Central memory CD8-positive, alpha-beta T cell (primary cell): ENCODE measurements at places on chromosomes 7 and 10.

- DNase-seq: no peak
Measured at GRCh38 chr10:27701938-27702537, 43.6 kb downstream of the MKX start.

DNA sequence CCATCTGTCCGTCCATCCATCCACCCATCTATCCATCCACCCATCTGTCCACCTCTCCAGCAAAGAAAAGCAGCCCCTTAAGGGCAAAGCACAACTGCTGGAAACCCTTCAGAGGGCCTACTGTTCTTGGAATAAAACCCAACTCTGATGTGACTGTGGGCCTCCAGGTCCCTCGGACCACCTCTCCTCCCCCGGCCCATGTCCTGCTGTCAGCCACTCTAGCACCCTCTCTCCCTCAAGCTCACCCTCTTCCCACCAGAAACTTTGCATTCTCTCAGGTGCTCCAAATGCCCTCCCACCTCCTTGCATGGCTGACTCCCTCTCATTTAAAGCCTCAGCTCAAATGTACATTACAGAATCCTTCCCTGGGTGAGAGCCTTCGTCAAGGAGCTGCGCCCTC lies 110.3 kb downstream of the ARHGAP22 start:
- no peak for DNase-seq

DNA sequence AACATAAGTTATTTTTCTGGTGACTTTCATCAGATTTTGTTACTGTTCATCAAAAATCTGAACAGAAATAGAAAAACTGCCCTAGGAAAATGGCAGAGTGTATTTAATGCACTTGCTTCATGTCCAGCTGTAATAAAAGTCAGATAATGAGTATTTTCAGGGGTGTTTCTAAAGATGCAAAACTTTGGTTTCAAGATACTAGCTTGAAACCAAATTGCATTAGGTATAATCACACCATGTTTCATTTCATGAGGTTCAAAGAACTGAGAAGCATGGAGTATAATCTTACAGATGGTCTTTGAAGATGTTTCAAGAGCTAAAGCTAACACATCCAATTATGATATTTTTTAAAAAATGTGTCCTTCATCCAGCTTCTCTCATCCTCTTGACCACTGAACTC lies 128.9 kb downstream of the NRCAM start:
- no peak for DNase-seq

GRCh38 chr7:411677-412312 lies 107.9 kb downstream of the PDGFA start:
- no peak for DNase-seq

DNA sequence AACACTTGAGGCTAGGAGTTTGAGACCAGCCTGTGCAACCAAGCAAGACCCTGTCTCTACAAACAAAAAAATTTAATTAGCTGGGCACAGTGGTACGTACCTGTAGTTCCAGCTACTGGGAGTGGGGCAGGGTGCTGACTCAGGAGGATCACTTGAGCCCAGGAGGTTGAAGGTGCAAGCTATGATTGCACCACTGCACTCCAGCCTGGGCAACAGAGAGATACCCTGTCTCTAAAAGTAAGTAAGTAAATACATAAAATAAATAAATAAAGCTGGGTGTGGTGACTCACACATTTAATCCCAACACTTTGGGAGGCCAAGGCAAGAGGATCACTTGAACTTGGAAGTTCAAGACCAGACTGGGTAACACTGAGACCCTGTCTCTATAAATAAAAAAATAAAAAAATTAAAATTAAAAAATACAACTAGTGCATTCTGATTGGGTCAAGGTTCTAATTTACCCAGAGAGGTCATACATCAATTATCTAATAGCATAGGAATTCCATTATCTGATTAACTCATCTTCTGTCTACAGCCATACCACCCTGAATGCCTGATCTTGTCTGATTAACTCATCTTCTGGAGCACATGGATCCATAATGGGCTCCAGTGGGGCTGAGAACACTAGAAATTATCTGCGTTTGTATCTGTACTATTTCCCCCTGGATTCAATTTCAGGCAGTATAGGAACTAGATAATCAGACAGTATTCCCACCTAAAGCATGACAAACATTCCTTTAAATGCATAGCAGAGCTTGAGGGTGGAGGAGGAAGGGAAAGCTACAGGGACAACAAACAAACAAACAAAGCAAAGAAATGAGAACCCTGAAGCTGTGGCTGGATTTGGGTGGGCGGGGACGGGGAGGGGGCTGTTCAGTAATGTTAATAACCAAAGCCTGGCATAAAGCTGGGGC lies 21.0 kb upstream of the HILPDA start:
- no peak for DNase-seq

DNA sequence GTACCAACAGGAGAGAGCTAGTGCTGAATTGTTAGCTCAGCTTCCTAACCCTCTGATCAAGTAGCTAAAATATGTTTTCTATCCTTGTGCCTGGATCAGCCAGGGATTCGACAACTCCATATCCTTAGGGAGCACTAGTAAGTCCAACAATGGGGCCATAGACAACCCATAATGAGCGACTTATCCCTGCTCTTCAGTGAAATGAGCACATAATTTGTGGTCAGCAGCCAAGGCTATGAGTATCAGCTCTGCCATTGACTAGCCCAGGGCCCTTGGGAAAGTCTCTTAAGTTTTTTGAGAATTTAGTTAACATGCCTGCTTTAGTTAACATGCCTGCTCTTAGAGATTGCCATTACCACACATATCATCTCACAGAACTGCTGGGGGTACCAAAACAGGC lies 39.3 kb downstream of the COL1A2 start:
- no peak for DNase-seq

DNA sequence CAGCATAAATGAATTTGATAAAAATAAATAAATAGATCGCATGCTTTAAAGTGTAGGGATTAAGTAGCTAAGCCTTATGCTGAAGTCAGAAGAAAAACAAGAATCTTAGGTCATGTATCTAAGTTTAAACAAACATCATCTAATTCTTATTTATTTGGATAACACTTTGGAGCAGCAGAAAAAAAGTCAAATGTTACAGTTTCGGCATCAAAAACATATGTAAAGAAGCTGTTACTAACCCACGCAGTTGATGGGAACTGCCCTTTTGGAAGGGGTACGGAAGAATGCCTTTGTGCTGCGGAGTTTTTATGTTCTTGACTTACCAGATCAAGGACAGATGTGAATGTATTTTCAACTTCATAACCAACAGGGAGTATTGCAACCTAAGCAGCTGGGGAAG lies 37.3 kb upstream of the HABP2 start:
- no peak for DNase-seq

GRCh38 chr10:28710202-28710886 lies 33.0 kb downstream of the BAMBI start:
- DNase-seq: no peak

- DNase-seq: no peak
Measured at GRCh38 chr10:84012831-84013458, 126.4 kb upstream of the GHITM start.

GRCh38 chr10:29618341-29619171 lies 16.2 kb downstream of the SVIL start:
- DNase-seq: no peak

- DNase-seq: no peak
Measured at GRCh38 chr10:129030603-129030895, 436.5 kb upstream of the MGMT start.

DNA sequence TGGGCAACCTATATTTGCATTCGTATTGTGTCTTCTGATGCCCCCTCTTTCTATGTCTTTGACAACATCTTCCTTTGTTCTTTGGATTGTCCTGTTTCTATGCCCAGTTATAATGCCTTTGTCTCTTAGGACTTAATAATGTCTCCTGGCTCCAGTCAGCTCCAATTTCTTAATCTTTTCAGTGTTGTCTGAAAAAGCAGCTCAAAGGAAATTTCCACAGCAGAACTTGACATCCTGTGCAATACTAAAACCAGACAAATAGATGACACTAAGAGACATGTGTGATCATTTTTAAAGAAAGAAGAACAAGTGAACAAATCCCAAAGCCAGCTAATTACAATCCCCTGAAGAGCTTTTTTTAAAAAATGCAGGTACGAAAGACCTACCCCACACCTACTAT lies 47.7 kb upstream of the RNF148 start:
- DNase-seq: no peak

GRCh38 chr7:94512735-94513564 lies 3.3 kb downstream of the CASD1 start:
- DNase-seq: no peak

- no peak for DNase-seq
Measured at GRCh38 chr7:116683786-116684185, 11.8 kb downstream of the MET start.

DNA sequence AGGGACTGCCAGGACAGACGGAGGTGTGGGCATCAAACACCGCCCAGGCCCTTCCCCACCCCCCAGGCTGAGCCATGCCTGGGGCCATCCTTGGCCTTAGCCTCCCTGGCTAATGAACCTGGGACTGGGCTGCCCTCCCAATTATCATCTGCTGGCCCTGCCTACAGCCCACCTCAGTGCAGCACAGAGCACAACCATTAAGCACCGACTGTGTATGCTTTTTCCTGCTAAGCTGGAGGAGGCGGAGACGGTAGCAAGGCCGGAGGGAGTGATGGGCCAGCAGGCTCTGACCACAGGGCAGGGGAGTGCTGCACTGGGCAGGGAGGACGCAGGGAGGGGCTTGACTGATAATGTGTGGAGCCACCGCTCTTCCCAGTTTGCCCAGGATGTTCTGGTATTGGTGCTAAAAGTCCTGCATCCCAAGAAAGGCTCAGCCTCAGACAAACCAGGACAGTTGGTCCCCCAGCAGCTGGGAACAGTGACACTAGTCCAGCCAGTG lies 72.0 kb downstream of the C10orf143 start:
- no peak for DNase-seq

DNA sequence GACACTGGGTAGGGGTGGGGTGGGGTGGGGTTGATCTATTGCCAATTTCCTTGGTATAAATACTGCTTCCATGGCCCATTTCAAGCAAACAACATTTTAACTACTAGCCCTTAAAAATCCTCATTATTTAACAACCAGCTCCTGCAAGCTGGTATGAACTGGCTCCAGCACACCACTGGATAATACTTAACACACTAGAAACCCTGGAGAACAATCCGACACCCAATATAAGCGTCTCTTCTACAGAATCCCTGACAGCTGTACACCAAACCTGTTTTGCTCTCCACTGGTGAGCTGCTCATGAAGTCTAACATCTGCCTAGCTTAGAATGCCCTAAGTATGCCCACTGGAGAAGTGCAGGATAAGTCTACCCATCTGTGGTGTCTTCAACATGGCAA lies 116.8 kb downstream of the HIPK2 start:
- no peak for DNase-seq

GRCh38 chr10:72126184-72126871 lies 38.0 kb upstream of the SPOCK2 start:
- DNase-seq: no peak

DNA sequence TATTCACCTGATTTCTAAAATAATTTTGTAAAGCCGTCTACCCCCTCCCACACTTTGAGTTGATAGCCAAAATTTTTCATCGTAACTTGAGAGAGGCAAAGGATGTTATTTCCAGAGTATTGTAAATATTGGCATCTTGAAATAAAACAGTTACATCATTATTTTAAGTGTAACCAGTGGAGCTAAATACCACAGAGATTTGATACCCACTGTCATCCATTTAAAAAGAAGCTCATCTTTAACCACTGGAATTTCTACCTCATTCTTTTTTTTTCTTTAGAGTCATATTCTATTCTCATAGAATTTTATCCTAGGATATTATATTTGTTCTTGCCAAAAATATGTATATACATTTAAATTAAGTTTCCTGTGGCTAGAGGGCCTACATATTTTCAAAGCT lies 48.6 kb downstream of the CAMK1D start:
- no peak for DNase-seq

- no peak for DNase-seq
Measured at GRCh38 chr10:126595160-126595559, 75.3 kb downstream of the C10orf90 start.

DNA sequence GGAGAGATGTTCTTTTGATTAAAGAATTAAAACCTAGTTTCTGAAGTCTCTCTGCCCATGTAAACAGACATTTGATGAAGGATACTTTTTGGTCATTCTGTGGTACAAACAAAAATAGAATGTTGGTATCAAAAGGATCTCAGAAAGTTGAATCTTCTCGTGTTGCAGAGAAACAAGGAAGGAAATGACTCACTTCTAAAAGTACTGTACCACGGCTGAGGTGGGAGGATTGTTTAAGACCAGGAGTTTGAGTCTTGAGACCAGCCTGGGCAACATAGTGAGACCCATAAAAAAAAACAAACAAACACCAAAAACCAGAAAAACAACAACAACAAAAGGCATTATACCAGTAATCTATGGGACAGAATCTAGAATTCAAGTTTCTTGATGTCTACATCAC lies 69.7 kb downstream of the PRSS58 start:
- DNase-seq: no peak

DNA sequence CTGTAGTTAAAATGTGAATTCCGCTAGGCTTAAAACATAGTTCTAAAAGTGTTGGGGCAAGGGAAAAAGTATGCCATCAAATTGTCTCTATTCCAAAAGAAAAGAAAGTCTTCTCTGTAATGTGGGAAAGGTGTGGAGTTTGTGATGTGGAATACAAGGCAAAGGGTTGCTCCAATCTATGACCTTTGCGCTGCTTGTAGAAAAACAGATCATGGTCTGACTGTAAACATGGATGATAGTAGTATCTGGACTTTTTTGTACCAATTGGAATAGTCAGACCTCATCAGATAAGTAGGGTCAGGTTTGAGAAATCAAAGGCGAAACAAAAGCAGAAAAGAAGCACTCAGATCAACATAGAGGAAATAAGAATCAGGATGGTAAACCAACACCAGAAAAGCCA lies 372.3 kb downstream of the TFEC start:
- DNase-seq: no peak

DNA sequence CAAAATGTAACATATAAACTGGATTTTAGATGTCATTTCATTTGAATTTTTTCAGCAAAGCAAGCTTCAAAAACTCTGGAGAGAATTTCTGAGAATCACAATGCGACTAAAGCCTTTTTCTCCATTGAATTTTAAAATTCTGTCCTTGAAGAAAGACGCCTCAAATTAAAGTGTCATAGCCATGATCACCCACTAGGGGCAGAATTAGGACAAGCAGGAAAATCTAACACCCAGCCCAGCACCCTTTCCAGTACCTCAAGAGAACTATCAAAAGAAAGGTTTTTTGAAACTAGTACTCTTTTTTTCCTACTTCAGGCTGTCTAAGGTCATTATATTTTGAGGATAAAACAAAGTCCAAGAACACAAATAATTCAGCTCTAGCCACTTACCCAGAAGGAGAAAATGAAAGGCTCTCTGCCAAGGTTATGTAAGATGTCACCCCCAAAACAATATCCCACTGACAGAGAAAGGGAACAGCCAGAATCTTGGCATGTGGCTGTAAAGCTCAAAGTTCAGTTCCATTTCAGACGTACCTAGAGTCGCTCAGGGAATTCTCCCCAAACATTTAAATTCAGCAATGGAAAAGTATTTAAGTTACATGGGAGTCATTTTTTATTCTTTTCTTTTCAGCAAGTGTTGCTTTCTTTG lies 299.4 kb downstream of the SNX13 start:
- no peak for DNase-seq
